ENCODE measurements at places on chromosomes 5 and 9.

DNA sequence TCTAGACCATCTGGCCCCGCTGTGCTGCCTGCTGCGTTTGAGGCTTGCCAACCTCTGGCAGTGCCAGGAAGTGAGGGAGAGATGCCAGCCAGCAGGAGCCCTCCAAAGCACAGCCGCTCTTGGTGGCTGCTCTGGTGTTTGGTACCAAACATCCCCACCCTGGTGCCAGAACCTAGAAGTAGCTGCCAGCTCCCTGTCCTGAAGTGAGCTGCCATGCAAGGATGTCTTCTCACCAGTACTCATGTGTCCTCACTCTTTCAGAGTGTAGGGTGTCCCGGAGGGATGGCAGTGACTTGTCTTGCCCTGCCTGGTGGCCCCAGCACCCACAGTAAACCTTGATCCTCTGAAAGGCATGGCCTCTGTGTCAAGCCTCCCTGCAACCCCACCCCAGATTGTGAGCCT, 43.4 kb downstream of the AMBP start:
- peak; percentile 40 for DNase-seq

DNA sequence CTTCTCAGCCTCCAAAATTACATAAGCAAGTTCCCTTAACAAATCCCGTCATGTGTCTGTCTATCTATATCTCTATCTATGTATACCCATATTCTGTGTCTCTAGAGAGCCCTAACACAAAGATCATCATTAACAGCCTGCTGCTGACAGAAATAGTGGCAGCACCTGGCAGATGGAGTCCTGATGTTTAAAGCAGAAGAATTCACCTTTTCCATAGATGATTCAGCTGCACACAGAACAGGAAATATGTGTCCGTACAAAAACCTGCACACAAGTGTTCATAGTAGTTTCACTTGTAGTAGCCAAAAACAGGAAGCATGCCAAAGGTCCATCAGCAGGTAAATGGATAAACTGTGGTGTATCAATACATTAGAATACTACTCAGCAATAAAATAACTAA, 45.0 kb upstream of the ACO1 start:
- DNase-seq, result no peak

- no peak for DNase-seq
Measured at GRCh38 chr5:31701642-31702299, 62.8 kb downstream of the PDZD2 start.

DNA sequence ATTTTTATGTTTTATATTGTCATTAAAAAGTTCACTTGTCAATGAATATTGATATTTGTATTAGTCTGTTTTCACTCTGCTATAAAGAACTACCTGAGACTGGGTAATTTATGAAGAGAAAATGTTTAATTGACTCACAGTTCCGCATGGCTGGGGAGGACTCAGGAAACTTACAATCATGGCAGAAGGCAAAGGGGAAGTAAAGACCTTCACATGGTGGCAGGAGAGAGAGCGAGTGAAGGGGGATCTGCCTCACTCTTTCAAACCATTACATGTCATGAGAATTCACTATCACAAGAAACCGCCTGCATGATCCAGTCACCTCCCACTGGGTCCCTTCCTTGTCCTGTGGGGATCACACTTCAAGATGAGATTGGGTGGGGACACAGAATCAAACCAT, 27.4 kb downstream of the SRD5A1 start:
- DNase-seq, result no peak

- no peak for DNase-seq
Measured at GRCh38 chr9:134348404-134349155, 22.3 kb downstream of the RXRA start.

GRCh38 chr5:96275051-96275450, 158.0 kb downstream of the PCSK1 start:
- no peak for DNase-seq

DNA sequence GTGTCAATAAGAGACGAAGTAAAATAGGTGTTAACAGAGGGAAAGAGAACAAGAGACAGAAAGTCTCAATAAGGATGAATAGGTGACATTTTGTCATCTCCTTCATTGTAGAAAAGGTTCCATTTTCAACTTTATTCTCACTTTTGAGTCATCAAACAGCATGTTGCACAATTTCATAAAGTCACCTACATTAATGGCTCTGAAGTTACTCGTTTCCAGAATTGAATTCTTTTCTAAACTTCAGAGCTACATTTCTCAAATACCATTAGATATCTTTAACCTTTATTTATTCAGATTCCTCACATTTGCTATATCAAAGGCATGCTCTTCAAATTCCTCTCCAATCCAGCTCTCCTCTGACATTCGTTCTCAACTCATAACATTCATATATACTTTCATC, 13.1 kb downstream of the ADAMTS6 start:
- DNase-seq, result no peak

DNA sequence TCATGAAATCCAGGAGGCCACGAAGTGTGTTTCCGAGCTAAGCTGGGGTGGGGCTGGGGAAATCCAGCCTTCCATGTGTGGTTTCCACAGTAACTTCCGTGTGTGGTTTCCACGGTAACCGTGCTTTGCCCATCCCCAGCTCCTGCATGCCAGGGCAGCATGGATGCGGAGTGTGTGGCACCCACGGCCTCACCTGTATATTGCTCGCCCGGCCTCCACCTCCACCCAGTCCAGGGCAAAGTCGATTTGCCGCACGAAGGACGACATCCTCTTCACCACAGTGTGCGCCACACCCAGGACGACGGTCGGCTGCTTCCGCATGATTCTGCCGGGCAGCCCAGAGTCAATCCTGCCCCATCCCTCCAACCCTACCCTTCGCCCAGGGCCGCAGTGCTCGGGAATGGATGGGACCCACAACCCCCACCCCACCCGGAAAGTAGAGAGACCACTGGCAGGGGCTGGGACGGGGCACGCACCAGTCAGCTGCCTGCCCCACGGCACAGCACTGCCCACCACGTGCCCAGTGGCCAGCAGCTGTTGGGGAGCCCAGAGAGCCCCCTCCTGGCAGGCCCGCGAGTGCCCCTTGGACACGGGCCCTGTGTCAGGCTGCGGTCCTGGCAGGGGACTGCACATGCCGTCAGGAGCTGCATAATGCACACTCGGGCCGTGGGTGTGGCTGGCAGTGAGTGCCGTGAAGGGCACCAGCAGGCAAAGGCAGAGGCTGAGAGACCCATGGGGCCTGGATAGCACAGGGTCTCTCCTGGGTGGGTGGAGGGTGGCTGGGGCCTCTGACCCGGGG, 39.0 kb upstream of the NSMF start:
- DNase-seq, result no peak

GRCh38 chr9:26234865-26235264, 556.6 kb upstream of the TUSC1 start:
- DNase-seq, result no peak

- no peak for DNase-seq
Measured at GRCh38 chr5:44329716-44330115, 59.5 kb downstream of the FGF10 start.

DNA sequence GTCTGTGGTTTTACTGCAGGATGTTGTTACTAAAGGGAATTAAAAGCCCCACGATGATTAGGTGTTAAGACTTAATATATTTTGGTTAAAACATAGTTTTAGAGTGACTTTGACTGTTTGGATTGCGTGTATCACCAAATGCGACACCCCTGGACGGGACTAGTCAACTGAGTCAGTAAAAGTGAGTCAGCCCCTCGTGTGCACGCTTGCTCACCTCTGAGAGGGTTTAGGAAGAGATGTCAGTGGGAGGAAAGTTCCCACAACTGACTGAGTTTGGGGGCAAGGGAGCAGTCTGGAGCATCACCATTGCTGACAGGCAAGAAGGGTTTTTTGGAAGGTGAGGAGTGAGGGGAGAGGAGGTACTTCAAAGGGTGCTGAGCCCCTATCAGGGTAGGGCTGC, 14.4 kb upstream of the DMRT3 start:
- no peak for DNase-seq

DNA sequence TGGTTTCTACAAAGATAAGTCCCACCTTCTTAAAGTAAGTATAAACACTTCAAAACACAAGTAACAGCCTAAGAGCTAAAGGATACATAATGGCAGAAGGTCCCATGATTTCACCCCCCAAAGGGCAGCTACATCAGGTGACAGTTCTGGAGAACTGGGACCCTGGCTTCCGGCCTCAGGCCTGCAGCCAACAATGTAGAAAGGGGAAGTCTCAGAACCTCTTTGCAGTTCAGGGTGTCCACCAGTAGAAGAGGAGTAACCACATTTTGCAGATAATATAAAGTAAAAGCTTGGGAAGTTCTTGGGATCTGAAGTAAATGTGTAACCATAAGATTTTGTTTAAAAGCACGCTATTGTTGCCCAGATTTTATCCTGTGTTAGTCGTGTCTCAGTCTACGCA, 267.4 kb upstream of the VLDLR start:
- no peak for DNase-seq

DNA sequence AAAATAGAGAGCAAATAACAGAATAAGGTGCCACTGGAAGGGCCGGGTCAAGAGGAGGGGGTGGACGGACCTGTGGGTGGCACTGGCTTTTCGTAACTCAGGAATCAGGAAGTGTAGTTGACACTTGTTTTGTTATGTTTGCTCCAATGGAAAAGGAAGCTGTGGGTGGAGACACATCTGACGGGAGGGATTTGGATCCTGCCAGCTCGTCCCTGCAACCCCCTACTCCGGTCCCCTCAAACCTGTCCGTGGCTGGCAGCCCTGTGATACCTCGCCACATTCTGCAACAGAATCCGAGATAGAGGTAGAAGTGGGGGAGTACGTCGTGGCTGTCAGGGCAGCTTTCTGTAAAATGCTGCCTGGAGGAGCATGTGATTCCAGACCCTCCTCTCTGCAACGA, 104.2 kb upstream of the IER5L start:
- DNase-seq, result no peak

GRCh38 chr9:38629511-38629910, 9.1 kb upstream of the ANKRD18A start:
- no peak for DNase-seq

GRCh38 chr9:96478829-96479371, 28.9 kb downstream of the HABP4 start:
- DNase-seq, result no peak

DNA sequence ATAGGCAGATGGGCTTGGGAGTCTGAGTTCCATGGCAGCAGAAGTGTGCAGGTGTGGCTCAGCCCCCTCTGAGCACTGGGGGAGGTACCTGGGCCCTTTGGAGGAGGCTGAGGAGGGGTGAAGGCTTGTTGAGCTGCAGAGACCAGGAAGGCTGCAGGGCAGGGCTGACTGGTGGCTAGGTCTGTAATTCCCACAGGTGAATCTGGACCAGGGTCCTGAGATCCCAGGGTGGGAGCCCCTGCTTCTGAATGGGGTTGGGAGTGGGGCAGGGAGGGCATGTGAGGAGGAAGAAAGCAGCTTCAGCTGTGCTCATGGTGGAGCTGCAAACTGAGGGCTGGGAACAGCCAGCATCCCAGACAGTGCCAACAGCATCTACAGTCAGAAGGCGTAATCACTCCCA, 111.1 kb downstream of the CACNA1B start:
- DNase-seq, result no peak

DNA sequence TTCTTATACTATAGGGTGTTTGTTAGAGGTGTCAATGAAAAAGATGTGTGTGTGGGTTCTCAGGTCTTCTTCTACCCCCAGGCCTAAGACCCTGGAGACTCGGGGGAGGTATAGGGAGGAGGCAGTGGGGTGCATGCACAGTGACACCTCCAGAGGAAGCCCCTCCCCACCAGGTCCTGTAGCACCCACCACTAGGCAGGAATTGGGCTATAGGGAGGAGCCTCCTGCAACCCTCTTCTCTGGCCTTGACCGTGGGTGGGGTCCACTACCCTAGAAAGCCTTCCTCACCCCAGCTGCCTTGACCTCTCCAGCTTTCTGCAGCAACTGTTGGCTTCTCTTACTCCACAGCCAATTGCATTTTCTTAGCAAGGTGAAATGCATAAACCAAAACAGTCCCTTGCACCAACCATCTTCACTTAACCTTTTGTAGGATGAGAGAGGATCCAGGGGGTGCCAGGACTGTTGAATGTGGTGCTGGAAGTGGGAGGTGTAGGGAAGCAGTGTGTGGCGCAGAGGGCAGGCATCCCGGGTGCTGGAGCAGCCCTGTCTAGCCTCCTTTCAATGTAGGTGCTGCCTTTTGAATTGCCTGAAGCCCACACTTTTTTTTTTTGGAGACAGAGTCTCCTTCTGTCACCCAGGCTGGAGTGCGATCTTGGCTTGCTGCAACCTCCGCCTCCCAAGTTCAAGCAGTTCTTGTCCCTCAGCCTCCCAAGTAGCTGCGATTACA, 128.5 kb downstream of the RGS3 start:
- no peak for DNase-seq

- no peak for DNase-seq
Measured at GRCh38 chr5:118533156-118533555, 455.2 kb downstream of the DTWD2 start.

DNA sequence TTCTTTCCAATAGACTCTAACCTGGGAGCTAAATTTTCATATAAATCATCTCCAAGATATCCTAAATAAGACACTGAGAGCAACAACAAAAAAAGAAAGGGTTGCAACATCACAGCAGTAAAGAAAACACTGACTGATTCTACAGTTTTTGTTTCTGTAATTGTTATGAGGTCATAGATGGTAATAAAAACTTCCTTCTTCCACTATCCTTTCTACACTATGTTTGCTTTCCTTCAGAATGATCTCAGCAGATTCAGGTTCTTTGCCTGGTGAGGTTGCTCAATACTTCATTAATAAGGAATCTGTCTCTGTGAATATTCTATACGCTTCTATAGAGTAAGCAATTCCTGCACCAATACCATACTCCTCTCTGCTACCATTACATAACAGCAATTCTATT, 835.6 kb upstream of the GRAMD2B start:
- no peak for DNase-seq

GRCh38 chr9:121790841-121791240, 139.4 kb downstream of the DAB2IP start:
- no peak for DNase-seq

DNA sequence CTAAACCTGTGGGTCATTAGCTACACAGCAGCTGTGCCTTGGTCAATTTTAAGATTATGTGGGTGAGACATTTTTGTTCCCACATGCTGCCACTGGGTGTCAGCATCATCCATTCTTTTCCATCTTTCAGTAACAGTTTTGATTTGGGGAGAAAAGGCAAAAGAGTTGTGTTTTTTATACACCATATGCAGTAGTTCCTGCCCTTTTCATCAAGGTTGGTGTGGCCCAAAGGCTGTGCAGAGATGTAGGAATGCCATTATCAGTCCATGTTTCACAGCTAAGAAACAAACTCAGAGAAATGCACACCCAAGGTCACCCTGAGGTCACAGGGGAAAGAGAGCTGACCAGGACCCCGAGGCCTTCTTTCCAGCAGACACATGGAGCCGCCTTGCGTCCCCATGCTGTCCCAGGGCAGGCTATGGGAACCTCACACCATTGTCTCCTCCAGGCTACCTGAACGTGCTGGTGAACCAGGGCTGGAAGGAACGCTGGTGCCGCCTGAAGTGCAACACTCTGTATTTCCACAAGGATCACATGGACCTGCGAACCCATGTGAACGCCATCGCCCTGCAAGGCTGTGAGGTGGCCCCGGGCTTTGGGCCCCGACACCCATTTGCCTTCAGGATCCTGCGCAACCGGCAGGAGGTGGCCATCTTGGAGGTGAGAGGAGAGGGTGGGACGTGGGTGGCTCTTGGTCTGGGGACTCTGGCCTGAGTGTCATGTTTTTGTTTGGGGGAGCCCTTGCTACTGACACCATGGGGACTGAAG, 27.8 kb upstream of the GRPEL2 start:
- DNase-seq, result no peak
